ENCODE measurements at places on chromosomes 3 and 15.

- no peak for DNase-seq
Observed at GRCh38 chr3:176911579-176911978, 285.7 kb downstream of the TBL1XR1 start.

DNA sequence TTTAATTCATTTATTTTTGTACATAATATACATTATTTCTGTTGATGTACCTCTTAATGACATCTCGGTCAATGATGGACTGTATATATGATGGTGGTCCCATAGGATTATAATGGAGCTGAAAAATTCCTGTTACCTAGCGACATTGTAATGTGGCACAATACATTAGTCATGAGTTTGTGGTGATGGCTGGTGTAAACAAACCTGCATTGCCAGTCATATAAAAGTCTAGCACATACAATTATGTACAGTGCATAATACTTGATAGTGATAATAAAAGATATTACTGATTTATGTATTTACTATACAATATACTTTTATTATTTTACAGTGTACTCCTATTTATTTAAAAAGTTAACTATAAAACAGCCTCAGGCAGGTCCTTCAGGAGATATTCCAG lies 15.1 kb downstream of the TTC14 start:
- DNase-seq, result no peak

GRCh38 chr3:142106548-142106947 lies 42.8 kb downstream of the TFDP2 start:
- DNase-seq, result no peak

DNA sequence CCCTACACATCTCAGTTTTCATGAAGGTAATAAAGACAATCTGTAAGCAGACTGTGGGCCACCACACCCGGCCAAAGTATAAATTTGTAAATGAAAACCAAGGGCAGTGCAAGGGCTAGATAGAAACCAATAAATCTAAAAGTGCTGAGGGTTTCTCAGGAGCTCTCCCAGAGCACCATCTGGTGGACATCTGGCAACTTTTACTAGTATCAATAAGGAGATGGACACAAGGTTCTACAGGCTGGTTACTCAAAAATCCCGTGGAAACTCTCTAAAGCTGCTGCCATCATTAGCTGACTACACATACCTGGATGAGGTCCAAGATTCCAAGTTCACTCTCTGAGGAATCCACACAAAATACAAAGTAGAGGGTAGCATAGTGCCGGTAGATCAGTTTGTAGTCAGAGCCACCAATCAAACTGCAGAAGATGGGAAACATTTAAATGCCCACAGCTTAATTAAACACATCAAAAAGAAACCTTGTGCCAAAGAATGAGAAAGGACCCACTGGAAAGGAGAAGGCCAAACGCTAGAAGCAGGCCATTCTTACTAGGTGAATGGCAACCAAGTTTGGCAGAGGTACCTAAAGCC lies 5.5 kb downstream of the AP3S2 start:
- DNase-seq, result no peak

- no peak for DNase-seq
Observed at GRCh38 chr15:40290918-40291574, 8.2 kb upstream of the ANKRD63 start.

DNA sequence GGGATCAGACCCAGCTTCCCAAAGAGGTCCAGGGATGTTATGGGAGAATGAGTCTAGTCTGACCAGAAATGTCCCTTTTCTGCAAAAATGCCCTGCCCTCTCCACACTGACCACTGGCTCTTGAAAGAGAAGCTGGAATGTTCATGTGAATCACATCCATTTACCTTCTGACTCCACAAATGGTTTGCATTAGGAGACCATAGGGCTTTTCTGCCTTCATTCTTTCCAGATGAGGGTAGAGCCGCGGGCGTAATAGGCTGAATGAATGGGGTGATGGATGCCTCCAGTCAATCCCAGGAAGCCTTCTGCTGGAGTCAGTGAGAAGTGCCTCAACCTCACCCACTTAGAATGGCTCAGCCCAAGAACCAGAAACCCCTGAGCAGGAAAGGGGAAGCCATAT lies 47.2 kb upstream of the IREB2 start:
- no peak for DNase-seq

DNA sequence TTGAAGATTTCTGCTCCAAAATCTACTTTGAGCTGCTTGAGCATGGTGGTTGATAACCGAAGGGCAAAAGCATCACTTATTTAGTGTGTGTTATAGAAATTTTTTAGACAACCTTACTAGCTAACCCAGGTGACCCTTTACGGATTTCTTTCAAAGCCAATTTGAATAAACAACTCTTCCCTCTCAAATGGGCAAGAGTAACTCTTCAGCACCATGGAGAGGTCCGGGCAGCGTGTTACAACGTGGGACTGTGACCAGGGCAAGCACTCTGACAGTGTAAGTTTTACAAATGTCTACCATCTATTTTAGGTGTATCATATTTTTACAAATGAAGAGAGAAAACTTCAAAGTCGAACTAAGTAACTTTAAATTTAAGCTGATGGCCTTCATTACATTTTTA lies 471.8 kb downstream of the MFSD1 start:
- no peak for DNase-seq

DNA sequence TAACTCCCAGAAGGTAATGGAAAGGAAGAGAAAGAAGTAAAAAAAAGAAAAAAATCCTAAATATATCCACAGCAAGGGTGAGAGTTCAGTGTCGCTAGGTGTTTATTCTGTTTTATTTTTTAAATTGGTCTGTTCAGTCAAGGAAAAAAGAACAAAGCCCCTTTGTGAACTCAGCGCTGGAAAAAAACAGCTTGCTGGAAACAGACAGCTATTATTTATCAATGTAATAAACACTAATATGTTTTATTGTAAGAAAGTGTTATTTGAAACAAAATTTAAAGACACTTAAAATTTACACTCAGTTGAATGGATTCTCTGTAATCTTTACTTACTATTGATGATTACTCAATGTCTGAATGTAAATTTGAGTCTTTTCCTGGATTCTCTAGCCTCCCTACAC lies 32.3 kb upstream of the LEKR1 start:
- no peak for DNase-seq

DNA sequence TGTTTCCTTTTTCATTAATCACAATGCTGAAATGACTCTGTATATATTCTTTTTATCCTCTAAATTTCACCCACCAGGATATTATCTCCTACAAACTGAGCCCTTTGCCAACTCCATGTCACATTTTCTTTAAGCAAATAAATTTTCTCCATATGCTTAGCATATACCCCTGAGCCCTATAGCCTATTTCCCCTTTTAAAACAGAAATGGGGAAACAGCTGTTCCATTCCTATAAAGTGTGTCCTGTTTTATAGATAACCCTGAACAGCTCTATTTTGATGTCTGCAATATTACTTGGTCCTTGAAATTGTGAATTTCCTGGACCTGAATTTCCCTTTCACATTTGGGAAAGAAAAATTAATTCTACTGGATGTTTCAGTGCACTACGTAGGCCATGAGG lies 15.6 kb upstream of the FILIP1L start:
- DNase-seq, result no peak

DNA sequence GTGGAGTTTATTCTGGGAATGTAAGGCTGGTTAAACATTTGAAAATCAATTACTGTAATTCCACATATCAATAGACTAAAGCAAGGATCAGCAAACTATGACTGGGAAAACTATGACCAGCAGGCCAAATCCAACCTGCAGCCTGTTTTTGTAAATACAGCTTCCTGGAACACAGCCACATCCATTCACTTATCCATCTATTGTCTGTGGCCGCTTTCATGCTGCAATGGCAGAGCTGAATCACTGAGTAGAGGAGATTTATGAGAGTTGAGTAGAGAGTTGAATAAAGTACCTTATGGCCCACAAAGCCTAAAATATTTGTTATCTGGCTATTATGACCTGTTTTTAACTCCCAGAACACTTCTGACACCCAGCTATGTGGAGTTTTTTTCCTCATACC lies 12.2 kb downstream of the MYLK start:
- no peak for DNase-seq

- DNase-seq, result no peak
Observed at GRCh38 chr15:51369451-51369761, 28.0 kb downstream of the GLDN start.

DNA sequence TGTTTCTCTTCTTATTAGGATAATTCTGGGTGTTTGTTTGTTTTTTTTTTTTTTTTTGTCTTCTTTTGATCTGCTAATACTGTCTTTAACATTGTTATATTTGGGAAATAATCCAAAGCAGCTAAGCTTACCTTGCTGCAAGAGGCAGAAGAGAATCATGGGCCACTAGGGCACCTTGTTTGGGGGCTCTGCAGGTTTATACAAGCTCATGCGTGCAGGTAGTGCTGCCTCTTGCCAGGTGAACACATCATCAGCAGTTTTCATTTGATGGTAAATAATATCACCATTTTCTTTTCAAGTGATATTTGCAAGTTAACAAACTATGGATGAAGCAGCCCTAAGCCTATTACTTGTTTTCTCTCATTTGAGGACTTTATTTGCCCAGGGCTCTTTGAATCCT lies 37.9 kb downstream of the MAP3K13 start:
- no peak for DNase-seq

DNA sequence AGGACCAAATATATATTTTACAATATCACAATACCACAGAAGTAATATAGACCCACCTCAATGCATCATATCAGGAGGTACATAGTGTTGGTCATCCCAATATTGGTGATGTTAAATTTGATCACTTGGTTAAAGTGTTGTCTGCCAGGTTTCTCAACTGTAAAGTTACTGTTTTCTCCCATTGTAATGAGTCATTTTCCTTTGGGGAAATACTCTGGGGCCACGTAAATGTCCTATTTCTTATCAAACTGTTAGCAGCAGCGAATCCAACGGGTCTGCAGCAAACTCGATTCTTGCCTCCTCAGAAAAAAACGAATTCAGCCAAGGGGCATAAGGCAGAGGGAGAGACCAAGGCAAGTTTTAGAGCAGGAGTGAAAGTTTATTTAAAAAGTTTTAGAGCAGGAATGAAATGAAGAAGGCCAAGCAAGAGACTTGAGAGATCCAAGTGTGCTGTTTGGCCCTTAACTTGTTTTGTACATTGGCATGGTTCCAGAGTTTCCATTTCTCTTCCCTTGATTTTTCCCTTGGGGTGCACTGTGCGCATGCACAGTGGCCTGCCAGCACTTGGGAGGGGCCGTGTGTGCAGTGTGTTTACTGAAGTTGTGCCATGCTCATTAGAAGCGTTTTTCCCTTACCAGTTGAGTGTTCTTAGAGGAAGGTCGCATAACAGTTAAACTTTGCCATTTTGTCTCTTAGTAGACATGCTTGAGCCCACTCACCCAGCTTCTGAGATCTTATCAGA lies 512.5 kb downstream of the AGBL1 start:
- DNase-seq, result no peak

- no peak for DNase-seq
Observed at GRCh38 chr3:62201438-62202035, 171.8 kb downstream of the FEZF2 start.

DNA sequence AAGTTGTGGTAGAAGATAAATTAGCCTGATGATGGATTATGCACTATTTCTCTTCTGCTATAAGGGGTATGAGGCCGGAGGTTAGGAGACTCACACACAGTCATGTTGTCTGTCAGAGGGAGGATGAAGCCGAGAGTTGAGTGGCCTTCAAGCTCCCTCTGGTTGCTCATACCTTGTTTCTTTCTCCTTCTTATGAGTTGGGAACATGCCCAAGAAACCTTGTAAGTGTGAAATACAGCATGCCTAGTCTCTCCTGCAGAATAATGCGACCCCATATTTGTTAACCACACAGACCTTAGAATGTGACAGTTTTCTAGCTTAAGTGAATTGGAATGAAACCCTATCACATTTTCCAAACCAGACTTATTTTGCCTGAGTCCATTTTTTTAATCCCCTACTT lies 366.7 kb downstream of the PTPRG start:
- DNase-seq, result no peak

DNA sequence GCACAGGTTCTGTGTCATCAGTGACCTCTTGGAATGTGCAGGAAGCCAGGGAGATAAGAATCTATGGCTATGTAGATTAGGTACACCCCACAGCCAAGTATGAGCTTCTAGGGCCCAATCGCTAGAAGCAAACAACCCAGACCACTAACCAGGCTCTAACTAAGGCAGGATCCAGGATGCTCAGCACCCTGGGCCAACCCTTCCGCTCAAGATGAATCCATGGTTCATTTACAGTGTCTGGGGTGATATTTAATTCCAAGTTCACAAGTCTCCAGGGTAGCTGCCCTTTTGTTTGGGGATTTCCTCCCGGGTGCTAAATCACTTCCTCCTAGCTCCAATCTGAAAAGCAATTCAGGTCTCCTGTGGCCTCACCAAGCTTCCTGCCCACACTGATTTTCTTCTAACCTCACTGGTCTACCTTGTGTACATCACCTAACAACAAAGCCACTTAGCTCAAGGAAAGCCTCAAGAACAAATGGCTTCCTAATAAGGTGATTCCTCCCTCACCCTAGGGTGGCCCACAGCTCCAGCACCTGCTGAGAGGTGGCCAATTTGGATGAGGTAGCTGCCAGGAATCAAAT lies 2.4 kb downstream of the EHD4 start:
- no peak for DNase-seq

GRCh38 chr3:184399410-184399809 lies 19.6 kb downstream of the CHRD start:
- no peak for DNase-seq

DNA sequence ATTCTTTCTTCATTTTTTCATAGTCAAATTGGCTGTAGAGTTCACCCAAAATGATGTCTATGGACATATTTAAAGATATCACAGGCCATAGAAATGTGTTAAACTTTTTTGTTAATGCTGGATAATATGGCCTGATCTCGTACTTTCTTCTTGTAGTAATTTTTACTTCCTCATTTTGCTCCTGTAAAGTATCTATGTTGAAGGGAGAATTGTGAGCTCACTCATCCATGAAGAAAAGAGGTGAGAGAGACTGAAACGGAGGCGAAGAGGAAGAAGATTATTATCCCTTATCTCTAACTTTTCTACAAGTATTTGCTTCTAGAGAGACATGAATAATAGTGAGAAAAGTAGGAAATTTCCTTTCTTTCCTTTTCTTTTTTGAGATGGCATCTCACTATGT lies 613.8 kb upstream of the TBL1XR1 start:
- no peak for DNase-seq

- no peak for DNase-seq
Observed at GRCh38 chr15:66454143-66454542, 43.4 kb downstream of the SNAPC5 start.

DNA sequence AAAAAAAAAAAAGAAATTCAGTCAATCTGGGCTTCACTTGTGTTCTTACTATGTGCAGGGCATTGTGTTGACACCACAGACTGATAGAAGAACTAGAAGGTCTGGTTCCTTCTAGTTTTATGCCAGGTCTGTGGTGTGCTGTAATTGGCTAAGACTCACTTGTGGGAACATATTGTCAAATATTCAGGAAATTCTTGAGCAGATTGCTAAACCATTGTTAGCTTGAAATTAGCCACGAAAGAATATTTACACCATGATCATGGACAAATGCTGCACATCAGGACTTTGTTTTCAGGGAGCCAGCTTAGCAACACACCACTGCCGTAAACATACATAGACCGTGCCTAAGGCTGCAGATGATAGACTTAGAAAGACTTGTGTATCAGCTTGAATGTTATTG lies 74.6 kb downstream of the GTPBP8 start:
- DNase-seq, result no peak

DNA sequence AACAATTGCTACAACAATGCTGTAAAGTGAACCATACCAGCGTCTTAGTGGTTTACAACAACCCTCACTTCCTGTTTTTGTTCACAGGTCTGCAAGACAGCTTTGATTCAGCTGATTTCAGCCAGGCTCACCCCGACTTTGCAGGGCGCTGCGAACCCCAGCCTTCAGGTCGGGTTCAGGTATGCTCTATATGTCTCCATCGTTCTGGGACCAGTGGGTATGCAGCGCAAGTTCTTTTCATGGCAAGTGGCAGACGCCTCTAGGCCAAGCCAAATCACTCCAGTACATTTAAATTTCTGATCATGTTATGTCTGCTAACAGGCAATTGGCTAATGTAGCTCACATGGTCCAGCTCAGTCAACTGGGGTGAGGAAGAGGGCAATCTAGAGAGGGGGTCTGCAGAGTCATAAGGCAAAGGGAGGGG lies 52.4 kb upstream of the RGMA start:
- no peak for DNase-seq

All from activated T-helper 1 cell treated with anti-CD3 and anti-CD28 coated beads, Interleukin-2, amount 50 U/mL, for 16 hours (primary cell).